Stimulated activated CD4-positive, alpha-beta T cell treated with anti-CD3 and anti-CD28 coated beads, TNF-alpha, amount 100 ng/mL, for 1 hour (primary cell): ENCODE measurements at places on chromosomes 12 and 14.

DNA sequence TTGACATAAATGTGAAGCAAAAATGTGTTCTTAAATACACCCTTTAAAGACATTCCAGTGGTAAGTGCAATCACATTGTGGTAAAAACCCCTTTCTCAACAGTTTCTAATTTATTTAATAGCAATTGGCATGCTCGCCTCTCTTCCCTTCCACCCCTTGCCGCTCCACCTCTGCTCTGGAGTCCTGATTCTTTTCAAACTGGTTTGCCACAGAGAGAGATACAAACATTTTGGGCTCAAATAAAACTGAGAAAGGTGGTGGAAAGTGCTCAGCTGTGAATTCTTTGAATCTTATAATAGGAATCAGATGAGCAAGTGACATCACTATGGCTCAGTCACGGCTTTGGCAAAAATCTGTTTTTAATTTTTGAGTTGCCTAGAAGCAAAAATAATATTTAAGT, 993.9 kb downstream of the GALC start:
- no peak for DNase-seq

GRCh38 chr12:90207799-90208198, 499.2 kb upstream of the ATP2B1 start:
- no peak for DNase-seq

DNA sequence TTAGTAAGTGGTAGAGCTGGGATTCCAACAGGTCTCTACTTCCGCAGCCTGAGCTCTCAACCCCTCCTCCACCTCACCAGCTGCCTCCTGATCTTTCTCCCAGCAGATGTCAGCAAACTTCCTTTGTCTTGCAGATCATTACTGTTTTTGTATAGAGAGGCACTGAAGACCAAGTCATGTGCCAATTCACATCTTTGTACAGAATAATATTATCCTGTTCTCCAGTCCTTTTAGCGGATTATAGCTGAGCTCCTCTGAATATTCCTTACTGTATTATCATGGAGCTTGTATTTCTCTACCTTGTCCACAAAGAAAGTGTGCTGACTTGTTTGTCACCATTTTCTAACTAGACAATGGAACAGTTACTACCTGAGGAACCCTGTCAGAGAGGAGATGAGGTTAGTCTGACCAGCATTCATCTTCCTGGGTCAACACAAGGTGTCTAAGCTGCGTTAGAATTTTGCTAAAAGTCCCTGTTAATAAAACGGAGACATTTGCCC, 142.3 kb upstream of the ARHGAP5 start:
- DNase-seq, result no peak

DNA sequence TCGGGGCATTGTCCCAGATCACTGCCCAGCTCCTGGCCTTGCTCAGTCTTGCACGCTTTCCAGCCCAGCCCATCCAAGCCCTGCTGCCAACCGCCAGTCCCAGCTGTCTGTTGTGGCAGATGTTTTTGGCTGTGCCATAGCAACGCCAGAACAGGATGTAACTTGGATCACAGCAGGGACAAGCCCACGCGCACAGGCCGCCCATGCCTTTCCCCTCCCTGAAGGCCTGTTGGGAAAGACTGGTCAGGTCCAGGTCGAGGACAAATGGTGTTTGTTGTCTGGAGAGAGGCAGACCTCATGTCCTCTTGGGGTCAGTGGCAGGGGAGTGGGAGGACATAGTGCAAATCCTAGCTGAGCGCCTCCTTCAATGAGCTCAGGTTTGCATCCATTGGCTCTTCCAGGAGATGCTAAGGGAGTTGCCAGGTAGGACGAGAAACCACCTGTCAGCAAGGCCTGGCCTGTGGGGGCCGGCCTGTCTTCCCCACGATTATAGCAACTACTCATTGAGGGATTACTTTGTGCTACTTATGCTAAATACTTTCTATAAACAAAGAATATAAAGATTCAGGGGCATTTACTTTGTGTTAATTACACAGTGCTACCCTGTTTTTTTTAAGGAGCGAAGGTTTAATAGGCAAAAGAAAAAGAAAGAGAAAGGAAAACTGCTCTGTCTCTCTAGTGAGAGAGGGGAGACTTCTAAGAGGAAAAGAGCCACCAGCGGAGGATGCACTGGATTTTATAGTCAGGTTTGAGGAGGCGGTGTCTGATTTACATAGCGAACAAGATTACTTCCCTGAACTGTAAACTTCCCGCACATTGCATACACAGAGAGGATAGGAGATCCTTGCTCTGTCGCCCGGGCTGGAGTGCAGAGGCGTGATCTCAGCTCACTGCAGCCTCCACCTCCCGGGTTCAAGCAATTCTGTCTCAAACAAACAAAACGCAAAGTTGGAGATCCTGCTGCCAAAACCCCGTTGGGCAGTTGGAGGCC, 42.8 kb upstream of the CORO1C start:
- DNase-seq, result no peak

- no peak for DNase-seq
Measured at GRCh38 chr12:43937947-43938346, 102.1 kb downstream of the TMEM117 start.

GRCh38 chr12:75891072-75891471, 140.5 kb downstream of the PHLDA1 start:
- no peak for DNase-seq

DNA sequence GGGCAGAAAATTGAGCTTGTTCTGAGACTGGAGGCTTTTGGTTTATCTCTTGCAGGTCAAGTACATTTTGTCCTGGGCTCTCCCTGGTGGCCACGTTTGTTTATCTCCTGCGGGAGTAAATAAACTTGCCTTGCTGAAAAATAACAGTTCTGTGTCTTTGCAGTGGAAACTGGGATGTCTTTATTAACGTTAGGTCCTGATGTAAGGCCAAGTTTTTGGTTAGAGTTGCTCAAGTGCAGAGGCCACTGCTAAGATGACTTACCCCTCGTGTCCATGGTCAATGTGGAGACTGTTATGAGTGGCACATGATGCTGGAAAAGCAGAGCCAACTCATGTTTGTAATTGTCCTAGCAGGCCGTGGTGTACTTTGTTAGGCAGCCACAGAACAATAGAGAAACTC, 3.8 kb downstream of the PTPN11 start:
- DNase-seq, result no peak

- DNase-seq, result no peak
Measured at GRCh38 chr14:68547305-68548193, 245.3 kb downstream of the ZFP36L1 start.

GRCh38 chr14:69845050-69845581, 34.1 kb upstream of the SMOC1 start:
- DNase-seq, result no peak

DNA sequence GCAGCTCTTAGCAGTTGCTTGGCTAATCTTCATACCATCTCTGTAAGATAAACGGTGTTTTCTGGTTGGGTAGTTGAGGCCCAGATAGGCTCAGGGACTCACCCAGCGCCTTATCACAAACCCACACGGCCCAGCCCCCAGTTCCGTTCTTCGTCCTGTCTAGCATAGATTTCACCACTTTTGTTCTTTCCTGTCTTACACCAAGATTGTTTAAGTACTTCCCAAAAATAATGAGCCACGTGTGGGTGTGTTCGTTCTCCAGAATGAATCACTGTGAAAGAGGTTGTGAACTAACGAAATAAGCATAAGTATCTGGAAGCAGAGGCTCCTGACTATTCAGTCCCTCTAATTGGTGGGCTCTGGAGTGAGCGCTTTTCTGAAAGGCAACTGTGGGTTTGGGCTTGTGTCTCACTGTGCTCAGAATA, 21.4 kb downstream of the ACVR1B start:
- DNase-seq, result no peak

- no peak for DNase-seq
Measured at GRCh38 chr12:53516758-53517455, 9.6 kb upstream of the NPFF start.

DNA sequence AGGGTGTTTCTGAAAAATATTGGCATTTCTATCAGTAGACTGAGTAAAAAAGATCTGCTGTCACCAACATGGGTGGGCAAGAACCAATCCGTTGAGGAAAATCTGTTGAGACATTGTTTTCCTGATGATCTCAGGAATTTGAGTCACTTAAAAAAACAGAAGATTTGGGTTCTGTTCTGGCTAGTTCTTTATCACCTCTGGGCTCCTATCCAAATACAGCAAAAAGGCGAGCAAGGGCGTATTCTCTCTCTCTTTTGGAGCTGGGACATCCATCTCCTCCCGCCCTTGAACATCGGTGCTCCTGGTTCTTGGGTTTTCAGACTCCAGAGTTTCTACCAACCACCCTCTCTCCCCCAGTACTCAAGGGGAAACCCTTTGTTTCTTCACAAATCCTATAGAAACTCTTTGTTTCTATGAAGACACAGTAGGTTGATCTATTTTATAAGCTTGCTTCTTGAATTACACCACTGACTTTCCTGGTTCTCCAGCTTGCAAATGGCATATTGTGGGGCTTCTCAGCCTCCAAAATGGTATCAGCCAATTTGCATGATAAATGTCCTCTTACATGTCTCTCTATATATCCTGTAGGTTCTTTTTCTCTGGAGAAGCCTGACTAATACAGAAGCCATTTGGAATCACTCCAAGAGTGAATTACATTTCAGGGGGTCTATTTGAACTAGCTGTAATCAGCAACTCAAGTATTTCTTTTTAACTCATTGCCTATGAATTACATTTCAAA, 263.9 kb upstream of the TMTC1 start:
- DNase-seq, result no peak

GRCh38 chr12:88922816-88923215, 342.5 kb upstream of the KITLG start:
- DNase-seq, result no peak

- no peak for DNase-seq
Measured at GRCh38 chr12:95173392-95174251, 43.6 kb downstream of the FGD6 start.

GRCh38 chr12:64706306-64706705, 52.9 kb downstream of the GNS start:
- no peak for DNase-seq

DNA sequence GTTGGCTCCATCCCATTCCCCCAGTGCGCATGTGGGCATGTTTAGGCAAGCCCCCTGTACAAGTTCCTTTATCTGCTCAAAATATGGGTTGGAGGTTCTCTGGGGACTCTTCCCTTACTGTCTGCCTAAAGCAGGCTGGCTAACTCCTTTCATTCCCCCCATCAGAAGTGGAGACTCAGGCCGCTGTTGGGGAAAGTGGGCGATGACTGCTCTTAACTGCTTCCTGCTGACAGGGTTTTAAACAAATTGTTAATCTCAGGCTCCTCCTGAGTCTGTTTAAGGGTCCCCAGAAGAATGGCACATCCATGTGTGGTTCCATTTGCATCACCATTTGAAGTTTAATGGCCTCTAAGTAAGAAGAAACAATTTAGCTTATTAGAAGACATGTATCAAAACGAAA, 15.4 kb upstream of the FAR2 start:
- DNase-seq, result no peak

DNA sequence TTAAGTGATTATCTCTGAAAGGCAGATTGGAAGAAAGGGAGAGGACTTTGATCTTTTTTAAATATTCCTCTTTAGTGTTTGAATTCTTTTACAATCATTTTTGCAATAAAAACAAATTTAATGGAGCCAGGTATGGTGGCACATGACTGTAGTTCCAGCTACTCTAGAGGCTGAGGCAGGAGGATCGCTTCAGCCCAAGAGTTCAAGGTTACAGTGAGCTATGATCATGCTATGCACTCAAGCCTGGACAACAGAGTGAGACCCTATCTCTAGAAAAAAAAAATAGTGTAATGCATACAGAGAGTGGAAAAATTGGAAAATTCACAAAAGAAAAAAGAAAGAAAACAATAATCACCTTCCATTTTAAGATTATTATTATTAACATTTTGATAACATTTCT, 15.2 kb upstream of the HECTD1 start:
- DNase-seq, result no peak

GRCh38 chr12:131827961-131828534, at the start of gene MMP17:
Gene MMP17, plus strand, starts transcription at chr12:131828393. Its CDS starts 102 bp downstream, at chr12:131828495.
- DNase-seq, result no peak

GRCh38 chr14:104693482-104694431, 4.3 kb downstream of the INF2 start:
- DNase-seq, result no peak

GRCh38 chr12:107336695-107337094, 243.3 kb upstream of the CRY1 start:
- DNase-seq, result no peak
